Stimulated activated CD4-positive, alpha-beta T cell treated with anti-CD3 and anti-CD28 coated beads, Interleukin-15, amount 100 ng/mL, for 48 hours (primary cell): ENCODE measurements at places on chromosomes 13 and 19.

DNA sequence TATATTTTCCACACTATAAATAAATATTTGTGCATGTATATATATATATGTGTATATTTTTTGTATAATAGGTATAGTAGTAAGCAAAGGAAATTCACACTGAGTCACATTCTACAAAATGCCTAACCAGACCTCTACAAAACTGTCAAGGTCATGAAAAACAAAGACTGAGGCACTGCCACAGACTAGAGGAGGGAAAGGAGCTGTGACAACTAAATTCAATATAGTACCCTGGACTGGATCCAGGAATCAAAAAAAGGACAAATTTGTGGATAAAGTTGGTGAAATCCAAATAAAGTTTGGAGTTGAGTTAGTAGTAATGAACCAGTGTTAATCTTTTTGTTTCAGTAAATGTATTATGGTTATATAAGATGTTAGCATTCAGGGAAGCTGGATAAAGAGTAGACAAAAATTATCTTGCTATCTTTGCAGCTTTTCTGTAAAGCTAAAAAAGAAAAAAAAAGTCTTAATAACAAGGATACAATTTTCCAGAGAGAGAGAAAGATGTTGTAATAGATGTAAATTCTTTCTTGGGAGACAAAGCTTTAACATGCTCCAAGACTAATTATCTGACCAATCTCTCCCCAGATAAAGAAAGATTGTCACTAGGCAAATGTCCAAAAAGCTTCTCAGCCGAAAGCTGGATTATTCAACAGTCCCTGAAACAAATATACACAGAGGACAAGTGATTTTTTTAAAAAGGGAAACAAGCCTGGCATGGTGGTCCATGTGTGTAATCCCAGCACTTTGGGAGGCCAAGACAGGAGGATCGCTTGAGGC lies 19.1 kb downstream of the SYDE1 start:
- DNase-seq = no peak

DNA sequence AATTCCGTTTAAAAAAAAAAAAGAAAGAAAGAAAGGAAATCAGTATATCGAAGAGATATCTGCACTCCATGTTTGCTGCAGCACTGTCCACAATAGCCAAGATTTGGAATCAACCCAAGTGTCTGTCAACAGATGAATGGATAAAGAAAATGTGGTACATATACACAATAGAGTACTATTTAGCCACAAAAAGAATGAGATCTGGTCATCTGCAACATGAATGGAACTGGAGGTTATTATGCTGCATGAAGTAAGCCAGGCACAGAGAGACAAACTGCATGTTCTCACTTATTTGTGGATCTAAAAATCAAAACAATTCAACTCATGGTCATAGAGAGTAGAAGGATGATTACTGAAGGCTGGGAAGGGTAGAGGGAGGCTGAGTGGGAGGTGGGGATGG lies 16.3 kb downstream of the ZNF565 start:
- no peak for DNase-seq

- no peak for DNase-seq
Measured at GRCh38 chr19:48962029-48962848, 2.9 kb upstream of the FTL start.

DNA sequence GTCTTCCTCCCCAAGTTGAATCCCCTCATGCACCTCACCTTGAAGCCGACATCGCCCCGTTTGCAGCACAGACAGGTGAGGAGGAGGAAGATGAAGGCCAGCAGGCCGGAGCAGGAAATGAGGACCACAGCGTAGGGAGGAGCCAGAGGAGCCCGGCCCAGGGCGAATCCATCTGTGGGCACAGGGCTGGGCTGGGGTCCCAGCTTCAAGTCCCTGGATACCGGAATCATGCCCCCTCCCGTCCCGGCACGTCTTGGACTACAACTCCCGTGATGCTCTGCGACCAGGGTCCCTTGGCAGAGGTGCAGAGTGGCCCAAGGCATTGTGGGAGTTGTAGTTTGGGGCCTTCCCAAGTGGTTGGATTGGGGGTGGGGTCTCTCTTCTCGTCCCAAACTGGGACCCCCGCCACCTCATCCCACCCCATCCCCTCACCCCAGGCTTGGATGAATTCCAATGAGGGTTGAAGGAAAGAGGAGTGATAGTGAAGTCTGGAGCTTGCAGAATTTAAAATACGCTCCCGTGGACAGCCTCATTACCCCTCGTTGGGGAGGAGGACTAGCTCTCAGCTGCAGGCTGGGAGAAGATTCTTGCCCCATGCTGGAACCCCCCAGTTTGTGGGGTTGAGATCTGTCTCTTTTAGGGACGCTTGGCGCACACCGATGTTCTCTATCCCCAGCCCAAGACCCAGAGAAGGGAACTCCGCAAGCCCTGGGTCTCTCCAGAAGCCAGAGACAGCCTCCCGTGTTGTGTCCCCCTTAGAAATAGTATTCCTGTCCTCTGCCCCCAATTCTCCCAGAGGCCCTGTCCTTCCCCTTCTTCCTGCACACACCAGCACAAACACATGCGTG lies 990 bp downstream of the LMTK3 start:
- DNase-seq = peak; percentile 62

DNA sequence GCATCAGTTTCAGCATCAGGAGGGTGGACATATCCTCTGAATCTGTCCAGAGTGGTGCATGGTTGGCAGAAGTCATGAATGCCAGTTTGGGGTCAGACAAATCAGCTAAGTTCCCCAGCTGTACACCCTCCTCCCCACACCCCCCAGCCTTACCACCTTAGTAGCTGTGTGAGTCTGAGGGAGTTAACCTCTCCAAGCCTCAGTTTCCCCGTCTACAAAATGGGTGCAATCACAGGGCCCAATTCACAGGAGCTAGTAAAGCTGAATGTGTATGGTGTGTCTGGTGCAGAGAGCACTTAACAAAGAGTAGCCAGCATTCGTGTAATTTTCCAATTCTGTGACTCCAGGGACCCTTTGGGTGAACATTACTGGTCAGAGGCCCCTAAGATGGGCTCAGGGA lies 13.4 kb upstream of the ZNF358 start:
- DNase-seq = no peak

DNA sequence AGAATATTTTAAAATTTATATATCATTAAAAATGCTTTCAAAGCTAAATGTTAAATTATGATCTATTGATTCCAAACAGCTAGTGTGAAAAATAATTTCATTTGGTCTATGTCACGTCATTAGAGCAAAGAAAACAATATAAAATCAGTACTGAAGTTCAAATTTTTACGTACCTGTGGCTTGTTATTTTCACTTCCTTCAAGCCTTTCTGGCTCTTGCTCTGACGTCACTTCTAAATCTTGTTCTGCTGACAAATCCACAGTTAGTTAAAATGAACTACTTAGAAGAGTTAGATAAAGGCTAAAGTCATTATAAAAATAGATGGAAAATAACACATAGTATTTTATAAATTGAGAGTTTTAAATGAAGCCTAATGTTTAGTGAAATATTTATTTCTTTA lies 147.7 kb upstream of the TUBA3C start:
- DNase-seq = no peak

GRCh38 chr13:22061806-22062391 lies 391.0 kb downstream of the FGF9 start:
- DNase-seq = no peak

- no peak for DNase-seq
Measured at GRCh38 chr19:16896146-16897028, 7.6 kb downstream of the F2RL3 start.

- no peak for DNase-seq
Measured at GRCh38 chr19:33727331-33727998, 69.2 kb upstream of the KCTD15 start.

DNA sequence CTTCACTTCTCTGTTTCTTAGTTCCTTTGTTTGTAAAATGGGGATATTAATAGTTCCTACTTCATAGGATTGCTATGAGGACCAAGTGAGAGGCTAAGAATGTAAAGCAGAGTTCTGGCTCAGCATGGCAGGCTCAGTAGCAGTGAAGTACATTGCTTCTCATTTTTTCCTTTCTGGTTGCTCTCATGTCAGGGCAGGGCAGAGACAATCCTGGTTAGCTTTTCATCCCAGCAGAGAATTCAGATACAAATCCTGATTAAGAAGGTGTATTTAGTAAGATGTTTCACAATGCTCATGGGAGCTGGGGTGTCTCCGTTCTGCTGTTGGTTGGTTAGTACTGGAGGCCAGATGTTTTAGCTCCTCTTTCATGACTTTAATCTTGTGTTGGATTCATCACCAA lies 42.9 kb downstream of the WASF3 start:
- no peak for DNase-seq

DNA sequence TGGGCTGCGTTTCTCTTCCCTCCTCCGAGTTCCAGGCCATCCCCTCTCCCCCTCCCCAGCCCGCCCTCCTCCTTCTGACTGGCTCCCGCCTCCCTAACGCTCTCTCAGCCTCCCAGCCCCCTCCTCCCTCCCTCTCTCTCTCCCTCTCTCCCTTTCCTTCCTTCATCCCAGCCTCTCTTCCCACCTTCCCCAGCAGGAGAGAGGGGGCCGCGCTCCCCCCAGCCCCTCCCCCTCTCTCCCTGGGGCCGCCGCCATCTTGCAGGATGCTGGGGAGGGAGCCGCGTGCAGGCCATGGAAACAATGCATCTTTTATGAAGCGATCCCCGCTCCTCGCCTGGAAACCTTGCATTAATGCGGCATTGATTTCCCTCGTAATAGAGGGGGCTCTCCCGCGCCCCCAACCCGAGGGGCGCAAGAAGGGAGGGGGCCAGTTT lies 42.6 kb upstream of the ADGRL1 start:
- no peak for DNase-seq

- DNase-seq = no peak
Measured at GRCh38 chr13:81602241-81602640, 1261.3 kb upstream of the SPRY2 start.

DNA sequence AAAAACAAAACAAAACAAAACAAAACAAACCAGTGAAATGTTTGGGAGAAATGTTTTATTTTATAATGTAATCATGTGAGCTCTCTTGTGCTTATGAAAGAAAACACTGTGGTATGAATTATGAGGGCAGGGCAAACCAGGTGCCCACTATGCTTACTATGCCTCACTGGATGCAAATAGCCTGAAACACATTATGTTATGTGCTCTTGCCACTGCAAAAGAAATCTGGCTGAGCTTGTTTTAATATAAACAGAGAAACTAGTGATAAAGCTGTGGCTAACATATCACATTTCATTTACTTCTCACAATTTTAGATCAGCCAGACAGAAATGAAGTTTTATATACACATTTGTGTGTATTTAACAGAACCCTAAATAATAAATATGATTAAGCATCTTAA lies 8.7 kb upstream of the NBEA start:
- DNase-seq = no peak

GRCh38 chr19:15443325-15443724 lies 6.4 kb downstream of the WIZ start:
- DNase-seq = no peak
